ENCODE measurements at places on chromosomes 2 and 18.
A peak's percentile ranks its signal among the peaks of the same experiment; 100 is the strongest.

GRCh38 chr2:128779301-128780095 is 460.8 kb upstream of the HS6ST1 start:
- no peak for DNase-seq

- no peak for DNase-seq
Observed at GRCh38 chr2:170836027-170836426, 19.3 kb downstream of the GAD1 start.

- no peak for DNase-seq
Observed at GRCh38 chr2:216084547-216084946, 2.8 kb downstream of the TMEM169 start.

DNA sequence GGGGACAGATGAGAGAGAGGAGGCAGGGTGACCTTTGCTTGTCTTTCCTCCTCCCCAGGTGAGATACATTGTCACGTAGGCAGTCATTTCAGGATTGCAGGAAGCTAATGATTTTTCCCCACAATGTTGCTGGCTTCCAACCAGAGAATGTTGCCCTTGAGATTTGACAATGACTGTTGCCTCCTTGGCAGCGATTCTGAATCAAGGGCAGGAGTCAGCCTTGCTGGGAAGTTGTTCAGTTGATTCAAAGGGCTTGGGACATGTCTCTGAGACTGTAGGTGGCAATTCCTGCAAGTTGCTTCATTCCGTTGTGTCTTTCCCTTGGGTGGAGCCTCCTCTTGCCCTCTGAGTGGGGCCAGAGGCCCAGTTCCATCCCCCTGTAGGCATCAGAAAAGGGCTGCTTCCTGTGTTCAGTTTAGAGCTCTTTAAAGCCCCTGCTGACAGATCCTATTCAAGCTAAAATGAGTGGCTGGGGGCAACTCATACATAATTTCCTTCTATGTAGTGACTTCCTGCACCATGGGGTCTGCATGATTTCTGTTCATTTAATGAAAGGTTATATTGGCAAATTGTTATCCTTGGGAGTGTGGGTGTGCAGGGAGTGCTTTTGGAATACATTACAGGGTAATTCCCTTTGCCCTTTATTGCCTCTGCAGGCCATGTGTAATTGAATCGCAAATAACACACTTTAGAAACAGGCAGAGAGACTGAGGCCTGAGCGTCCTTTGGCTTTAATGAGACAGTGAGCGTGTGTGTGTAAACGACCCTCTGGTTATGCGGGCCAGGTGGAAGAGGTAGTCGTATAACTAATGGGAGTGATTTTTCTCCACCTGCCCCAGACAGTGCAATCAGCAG is 52.4 kb downstream of the GPR39 start:
- peak; percentile 84 for DNase-seq

DNA sequence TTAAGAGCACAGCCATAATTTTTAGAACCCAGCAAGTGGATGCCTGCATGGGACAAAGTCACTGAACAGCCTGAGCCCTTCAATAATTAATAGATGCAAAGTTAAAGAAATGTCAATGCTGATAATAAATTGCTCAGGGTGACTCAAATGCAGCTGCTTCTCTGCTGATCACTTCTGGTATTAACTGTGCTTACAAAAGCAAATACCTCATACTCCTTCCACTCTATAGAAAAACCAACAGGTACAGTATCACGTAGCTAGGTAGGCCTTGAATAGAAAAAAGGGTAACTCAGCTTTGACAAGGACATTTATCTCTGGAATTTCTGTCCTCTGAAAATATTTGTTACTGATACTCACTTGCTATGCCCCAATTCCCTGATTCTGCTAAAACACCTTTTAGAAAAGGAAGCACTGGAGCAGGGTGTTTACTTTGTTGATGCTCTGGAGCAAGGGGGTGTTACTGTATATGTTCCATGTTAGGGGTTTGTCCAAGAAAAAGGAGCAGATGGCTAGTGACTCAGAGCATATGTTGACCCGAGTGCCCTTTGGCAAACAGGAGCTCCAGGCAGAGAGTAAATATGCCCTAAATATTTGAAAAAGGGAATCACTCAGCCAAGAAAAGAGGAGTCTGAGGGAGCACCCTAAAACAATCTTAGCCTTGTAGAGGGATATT is 59.1 kb upstream of the RTN4 start:
- no peak for DNase-seq

DNA sequence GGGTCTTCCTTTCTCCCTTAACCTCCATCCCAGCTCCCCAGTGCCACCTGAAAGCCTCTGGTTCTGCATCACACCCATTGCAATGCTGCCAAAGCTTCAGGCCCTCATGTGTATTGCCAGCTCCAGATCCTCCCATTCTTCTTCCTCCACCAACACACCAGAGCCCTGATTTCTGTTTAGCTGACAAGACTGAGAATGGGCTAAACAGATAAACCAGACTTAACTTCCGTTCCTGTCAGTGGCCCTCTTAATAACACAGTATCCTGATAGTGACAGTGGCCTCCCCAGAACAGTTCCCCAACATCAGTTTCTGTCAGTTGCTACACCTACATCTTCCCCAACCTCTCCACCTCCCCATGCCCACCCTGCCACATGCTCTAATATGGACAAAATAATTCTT is 31.3 kb upstream of the C1D start:
- DNase-seq = no peak
